ENCODE measurements at places on chromosomes 1 and 21.

GRCh38 chr1:53180226-53180625 is 16.4 kb upstream of the CPT2 start:
- no peak for DNase-seq

DNA sequence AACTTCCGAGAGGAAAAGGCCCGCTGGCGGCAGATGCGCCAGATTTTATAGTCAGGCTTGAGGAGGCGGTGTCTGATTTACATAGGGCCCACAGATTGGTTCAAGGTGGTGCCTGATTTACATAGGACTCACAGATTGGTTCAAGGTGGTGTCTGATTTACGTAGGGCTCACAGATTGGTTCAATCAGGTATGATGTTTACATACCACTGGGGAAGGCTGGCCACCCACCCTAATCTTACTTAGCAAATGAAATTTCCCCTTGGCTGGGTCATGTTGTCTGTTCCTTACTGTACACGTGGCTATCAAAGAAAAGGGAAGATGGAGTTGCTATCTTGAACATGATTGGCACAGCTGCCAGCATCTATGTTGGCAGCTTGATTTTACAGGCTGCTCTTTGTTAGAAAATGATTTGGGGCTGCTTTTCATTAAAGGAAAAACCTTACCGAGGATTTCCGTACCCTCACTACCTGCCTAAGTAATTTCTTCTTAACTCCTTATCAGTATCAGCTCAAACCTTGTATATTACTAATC is 96.3 kb downstream of the SETD4 start:
- DNase-seq: no peak

DNA sequence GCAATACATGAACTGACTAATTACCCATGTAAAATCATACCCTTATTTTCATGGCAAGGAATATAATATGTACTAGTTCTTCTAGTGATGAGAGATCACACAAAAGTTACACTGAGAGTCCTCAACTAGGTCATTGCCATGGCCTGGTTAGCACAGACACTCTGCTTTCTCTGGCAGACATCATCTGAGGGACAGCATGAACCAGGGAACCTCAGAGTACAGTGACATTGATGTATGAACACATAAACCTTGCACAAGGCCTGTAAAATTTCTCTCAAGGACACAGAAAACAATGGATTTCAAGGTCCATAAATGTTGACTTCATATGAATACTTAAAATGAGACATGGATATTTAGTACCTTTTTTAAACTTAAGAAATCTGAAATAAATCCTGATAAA is 108.8 kb upstream of the MAGI3 start:
- DNase-seq: no peak

DNA sequence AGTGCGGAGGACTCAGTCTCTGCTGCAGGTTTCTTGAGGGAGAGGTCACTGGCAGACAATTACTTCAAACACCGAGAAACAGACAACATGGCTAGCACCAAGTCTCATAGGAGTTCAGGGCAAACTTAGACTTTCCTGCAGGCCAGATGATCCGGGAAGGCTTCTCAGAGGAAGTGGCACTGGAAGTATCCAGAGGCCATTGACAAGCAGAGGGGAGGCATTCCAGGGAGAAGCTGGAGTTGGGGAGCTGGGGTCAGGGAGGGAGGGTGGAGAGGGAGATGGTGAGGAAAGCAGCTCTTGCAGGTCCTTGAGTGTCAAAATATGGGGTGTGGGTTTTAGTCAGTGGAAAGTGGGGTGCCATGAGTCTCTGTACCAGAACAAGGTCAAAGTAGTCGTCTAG is 147.9 kb downstream of the KAZN start:
- no peak for DNase-seq

DNA sequence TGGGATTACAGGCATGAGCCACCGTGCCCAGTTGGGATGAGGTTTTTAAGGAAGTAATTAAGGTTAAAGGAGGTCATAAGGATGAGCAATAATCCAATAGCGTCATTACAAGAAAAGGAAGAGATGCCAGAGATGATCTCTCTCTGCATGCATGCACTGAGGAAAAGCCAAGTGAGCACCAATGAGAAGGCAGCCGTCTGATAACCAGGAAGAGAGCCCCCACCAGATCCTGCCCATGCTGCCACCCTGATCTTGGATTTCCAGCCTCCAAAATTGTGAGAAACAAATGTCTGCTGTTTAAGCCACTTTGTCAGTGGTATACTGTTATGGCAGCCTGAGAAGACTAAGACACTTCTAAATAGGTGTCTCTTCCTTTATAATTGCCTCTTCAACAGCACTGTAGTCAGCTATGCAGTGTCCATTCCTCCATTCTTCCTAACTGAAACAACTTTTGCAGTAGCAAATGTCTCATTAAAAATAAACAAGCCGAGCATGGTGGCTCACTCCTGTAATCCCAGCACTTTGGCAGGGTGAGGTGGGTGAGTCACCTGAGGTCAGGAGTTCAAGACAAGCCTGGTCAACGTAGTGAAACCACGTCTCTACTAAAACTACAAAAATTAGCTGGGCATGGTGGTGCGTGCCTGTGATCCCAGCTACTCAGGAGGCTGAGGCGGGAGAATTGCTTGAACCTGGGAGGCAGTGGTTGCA is 216.2 kb upstream of the RUNX1 start:
- no peak for DNase-seq

- DNase-seq: no peak
Observed at GRCh38 chr21:25298512-25299491, 308.5 kb downstream of the MRPL39 start.

- DNase-seq: no peak
Observed at GRCh38 chr1:5779608-5780323, 212.5 kb downstream of the NPHP4 start.

Measured in left renal cortex interstitium (tissue), 4 donors.